ENCODE measurements at places on chromosomes 5 and 9. TPM values are rescaled to one million over a fixed set of nuclear protein-coding genes. Genes with fewer than 3 reads are reported as not detected.

Gene DAB2IP
- 42.1 TPM for total RNA-seq

Gene PCDHGC3
- total RNA-seq = 37.0 TPM

Gene TIGD6
- total RNA-seq = 2.9 TPM

Gene SHB
- 25.7 TPM for total RNA-seq

Gene NLN
- 8.5 TPM for total RNA-seq

Gene ACTBL2
- total RNA-seq = not detected

Gene ERCC8
- total RNA-seq = 6.7 TPM

DNA sequence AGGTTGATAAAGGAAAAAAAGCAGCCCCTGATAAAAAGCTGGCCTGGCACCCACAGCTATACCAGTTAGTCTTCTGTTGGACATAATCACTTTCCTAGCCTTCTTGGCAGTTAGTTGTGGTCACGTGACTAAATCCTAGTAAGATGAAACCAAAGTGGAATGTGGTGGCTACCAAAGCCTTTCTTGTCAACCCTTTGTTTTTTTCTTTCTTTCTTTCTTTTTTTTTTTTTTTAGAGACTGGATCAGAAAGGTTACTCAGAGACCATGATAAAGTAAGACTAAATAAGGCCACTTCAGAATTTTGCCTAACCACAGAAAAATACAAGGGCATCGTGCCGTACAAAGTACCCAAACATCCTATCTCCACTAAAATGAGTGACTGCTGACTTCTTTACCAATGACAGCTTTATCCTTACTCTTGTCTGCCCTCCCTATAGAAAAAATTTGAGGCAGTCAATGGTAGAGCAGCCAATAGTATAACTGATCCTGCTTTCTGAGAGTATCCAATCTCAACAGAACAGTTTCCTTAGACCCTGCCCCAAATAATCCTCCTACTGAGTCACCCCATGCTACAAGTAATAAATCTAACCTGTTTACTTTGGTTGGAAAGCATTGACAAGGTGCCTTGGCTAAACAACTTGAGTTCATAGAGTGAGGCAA is 14.2 kb upstream of the KIF27 start:
- no peak for DNase-seq

GRCh38 chr5:62044989-62045388 is 261.0 kb upstream of the KIF2A start:
- no peak for DNase-seq

DNA sequence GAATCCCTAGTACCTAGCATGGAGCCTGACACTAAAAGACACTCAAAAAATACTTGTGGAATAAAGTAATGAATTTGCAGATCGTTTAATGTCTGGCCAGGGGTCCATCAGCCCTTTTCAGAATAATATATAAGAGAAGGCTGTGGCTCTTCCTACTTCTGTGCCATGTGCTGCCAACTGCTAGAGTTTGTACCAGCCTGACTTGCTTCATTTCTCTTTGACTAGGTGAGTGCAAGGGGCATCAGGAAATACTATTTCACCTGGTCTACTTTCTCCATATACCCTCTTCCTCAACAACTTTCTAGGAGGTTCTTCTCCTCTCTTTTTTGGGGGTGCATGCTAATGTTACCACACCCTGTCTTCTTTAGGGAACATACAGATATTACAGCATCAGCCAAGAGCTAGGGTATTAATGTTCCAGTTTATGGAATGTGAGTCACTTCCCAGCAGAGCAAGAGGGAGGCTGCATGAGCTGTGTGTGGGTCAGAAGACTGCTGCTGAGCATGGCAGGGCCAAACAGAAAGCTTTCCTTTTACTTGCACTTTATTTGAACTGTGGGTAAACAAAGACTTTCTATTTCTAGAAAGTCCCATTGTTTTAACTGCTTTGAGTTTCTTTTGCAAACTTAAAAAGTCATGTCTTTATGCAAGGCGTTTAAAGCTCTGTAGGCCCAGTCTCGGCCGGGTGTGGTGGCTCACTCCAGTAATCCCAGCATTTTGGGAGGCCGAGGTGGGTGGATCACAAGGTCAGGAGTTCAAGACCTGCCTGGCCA is 158.9 kb downstream of the ADAMTSL1 start:
- peak; percentile 38 for DNase-seq

DNA sequence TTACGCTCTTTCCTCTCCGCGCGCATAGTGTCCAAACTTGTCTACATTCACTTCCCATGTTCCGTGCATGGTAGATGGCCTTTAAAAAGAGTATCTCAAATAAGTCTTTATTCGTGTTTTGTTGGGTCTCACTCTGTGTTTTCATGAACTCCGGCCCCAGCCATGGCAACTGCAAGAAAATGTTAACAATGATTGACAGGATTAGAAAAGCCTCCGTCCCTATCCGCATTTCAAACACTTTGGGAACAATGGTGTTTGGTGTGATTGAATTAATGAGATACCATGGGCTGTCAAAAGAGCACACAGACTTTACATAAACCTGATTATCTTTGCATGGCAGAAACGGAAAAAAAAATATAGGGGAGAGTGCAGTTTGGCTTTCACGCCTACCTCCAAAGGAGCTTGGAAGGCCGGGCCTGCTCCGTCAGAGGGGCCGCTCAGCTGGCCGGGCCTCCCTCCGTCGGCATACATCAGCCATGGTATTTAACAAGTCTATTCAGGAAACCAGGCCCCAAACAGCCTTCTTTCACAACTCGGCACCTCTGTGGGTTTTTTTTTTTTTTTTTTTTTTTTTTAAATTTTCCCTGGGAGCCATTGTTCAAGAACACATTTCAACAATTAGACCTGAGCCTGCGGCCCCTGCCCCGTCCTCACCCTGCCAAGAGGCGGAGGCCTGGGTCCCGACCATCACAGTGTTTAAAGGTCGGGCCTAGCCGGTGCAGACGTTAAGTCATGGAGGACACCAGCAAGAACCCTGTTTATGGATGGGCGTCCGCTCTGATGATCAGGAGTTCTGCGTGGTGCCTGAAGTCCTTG is 323.8 kb upstream of the IRX4 start:
- no peak for DNase-seq

DNA sequence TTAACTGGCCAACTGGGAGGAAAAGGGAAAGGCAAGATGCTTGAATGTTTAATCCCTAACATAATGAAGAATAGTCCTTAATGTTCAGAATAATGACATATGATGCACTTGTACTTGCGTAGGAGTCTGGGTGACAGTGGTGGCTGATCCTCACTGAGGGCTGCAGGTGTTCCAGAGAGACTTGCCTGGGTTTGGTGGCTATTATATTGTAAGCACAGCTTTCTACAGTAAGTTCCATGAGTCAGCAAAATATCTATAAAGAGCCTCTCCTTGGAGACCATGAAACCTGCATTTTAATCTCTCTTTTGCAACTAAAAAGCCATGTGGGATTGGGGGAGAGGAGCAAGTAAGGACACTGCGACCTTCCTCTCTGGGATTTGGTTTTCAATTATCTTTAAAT is 1.9 kb upstream of the NPR2 start:
- no peak for DNase-seq

- peak; percentile 70 for DNase-seq
Measured at GRCh38 chr9:119004618-119004990, 364.6 kb downstream of the BRINP1 start.

DNA sequence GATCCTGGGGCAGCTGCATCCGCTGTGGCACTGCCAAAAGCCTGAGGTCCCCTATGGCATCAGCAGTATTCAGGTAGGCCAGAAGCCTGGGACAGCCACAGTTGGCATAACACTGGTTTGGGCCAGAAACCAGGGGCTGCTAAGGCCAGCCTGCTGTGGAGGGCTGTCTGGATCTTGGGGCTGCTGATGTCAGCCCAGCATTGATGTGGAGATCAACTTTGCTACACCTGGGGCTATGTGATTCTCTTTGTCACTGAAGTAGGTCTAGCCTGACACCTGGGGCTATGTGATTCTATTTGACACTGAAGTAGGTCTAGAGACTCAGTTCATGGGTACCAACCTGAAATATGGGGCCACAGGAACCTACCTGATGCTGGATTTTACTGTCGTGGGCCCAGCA is 411.5 kb downstream of the RASEF start:
- no peak for DNase-seq

DNA sequence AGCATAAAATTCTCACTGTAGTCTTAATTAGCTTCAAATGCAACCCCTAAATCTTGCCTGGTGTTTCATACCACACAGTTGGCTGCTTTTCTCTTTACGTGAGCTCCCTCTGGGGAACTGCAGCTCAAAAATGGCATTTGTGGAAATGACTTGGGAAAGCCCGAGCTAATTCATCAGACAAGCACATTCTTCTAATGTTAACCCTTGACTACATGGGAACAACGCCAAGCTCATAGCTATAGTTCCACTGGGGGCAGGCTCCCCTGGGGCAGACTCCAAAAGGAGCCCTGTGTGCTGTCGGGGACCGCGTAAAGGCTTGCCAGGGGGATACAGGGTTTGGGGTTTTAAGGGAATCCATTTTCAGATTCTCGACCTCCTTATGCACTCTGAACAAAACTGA is 301.4 kb upstream of the DAP start:
- DNase-seq = no peak

DNA sequence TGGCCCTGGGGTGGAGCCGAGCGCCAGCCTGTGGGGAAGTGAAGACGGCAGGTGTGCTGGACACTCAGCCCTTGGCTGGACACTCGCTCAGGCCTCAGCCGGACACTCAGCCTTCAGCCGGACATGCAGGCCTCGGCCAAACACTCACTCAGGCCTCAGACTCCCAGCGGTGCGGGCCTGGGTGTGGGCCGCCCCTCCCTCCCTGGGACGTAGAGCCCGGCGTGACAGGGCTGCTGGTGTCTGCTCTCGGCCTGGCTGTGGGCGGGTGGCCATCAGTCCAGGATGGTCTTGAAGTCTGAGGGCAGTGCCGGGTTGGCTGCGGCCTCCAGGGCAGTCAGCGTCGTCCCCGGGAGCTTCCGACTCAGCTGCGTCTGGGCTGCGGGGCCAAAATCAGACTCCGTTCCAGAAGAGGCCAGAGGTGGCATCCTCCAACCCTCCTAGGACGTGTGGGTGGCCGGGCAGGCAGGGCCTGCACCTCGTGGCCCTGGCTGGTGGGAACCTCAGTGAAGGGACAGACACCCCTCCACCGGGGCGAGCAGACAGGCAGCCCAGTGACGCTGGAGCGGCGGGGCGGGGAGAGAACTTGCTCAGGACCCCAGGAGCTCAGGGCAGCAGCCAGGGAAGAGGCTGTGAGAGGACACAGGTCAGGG is 28.4 kb downstream of the SLC6A18 start:
- DNase-seq = peak; percentile 46

DNA sequence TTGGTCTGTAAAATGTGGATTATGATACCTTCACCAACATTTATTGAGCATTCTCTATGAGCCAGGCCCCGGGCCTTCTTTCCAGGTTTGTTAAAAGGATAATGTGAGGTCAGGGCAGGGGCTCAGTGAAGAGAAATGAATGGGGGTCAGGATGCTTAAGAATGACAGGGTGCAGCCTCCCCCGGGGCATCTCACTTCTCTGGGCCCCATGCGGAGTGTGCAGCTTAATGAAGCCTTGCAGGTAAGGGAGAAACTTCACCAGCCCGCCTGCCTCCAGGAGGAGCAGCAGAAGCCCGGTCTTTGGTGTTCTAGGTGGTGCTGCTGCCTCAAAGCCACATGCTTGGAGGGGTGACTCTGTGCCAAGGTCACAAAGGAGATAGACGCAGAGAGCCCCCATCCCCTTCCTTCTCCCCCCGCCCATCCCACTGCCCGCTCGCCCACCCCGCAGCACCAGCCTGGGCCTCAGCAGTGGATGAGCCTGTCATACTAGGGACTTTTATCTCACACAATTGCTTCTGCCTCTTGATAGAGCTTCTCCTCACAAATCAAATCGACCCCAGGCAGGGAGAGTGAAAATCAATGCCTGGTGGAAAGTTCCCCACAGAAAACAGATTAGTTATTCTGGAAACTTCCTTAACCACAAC is 244.8 kb downstream of the PBX3 start:
- DNase-seq = no peak

DNA sequence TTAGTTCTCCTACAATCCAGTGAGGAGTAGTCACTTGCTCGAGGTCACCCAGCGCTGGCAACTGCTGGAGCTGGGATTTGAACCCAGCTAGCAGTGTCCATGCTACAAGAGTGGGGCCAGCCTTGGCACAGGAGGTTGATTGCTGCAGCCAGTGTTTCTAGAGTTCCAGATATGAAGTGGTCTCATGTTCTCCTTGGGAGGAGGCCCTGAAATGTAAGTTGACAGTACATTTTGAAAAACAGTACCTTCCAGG is 802 bp downstream of the CCDC107 start:
- DNase-seq = peak; percentile 83

GRCh38 chr5:79011219-79011836 is 26.2 kb upstream of the ARSB start:
- DNase-seq = no peak

DNA sequence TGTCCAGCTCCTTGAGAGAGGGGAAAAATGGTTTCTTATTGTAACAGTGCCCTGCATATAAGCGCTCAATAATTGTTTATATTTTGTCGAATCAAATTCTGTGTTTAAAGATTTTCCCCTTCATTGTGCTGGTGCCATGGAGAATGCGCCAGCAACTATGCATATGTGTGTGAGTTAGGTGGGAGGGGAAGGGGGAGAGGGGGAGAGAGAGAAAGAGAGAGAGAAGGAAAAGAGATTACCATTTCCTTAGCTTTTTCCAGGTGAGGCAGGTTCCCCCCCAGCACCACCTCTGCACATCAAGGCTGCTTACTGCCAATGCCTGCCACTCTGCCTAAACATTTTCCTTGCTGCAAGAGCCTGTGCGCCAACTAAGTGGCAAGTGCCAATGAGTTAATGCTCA is 111.0 kb downstream of the PJA2 start:
- no peak for DNase-seq

GRCh38 chr9:4689687-4690104 is 10.3 kb downstream of the CDC37L1 start:
- no peak for DNase-seq

DNA sequence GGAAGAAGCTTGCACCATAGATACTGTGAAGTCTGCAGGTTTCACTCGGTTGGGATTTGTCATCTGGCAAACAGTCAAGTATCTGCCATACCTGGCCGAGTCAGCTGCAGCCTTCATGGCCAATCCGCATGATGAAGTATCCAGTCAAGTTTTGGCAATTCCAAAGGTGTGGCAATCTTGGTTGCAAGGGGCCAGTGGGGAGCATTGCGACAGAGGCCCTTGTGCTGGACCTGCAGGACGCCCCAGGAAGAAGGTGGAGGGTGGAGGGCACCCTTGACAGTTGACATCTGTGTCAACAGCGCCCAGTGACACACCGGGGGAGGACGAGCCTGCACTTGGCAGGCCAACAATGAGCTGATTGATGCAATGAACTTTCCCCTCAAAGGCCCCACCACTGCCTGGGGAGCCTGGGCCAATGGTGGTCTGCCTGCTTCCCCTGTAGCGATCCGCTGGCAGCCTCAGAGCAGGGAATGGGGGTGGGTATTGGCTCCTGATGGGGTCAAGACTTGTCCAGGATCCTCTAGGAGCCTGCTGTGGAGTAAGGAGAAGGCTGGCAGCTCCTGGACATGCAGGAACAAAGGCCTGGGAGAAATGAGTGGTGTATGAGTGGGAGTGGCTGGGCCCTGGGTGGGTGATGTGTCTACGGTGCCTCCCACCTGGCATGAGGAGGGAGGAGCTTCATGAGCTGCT is 122.8 kb upstream of the PITX1 start:
- no peak for DNase-seq

Data from right cardiac atrium (tissue), 5 donors.